H1 (cell line): ENCODE measurements at places on chromosomes 13 and 19. TPM values are rescaled to one million over a fixed set of nuclear protein-coding genes. Genes with fewer than 3 reads are reported as not detected.

- no peaks in the 10 kb centered on the region for H3K27me3 ChIP-seq
- no peak overlapping the region for H3K4me3 ChIP-seq
- no peak for DNase-seq
- H3K27ac ChIP-seq, result no peak overlapping the region
- peaks cover 3% of the 10 kb centered on the region; the same call in 1 of the 2 replicates for H3K4me1 ChIP-seq
Measured at GRCh38 chr19:47723581-47723940, 10.3 kb downstream of the EHD2 start.

- no peaks in the 10 kb centered on the region for H3K27me3 ChIP-seq
- H3K4me3 ChIP-seq, result no peak overlapping the region
Measured at GRCh38 chr19:51820831-51821446, 26.0 kb downstream of the FPR3 start.

DNA sequence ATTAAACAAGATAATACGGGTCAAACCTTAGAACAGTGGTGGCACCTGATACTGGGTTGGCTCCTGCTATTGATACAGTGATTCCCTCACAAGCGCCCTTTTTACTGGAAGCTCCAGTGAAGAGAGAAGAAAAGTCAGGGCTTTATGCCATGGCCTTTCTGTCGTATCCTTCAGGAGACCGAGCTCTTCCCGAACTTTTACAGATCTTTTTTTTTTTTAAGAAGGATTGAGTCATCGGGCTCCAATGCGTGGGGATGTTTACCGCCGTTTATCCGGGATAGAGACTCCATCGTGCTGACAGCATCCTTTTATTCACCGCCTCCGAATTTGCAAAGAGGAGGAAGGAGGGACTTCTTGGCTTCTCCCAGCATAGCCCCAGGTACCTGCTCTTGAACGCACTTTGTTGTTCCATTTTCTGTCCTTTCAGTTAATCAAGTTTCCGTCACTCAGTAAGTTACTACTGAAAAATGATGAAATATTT lies 574 bp downstream of the ZNF227 start:
- peak overlapping the region; percentile 93 for H3K4me3 ChIP-seq
- no peaks in the 10 kb centered on the region for H3K27me3 ChIP-seq
- H3K4me1 ChIP-seq, result no peaks in the 10 kb centered on the region
- peaks cover 2% of the 10 kb centered on the region; the same call in 1 of the 2 replicates for H3K36me3 ChIP-seq
- H3K27ac ChIP-seq, result peak overlapping the region; percentile 50; the same call in 1 of the 2 replicates
- no peak for DNase-seq

- H3K27ac ChIP-seq, result no peak overlapping the region
- no peak overlapping the region for H3K4me3 ChIP-seq
- no peaks in the 10 kb centered on the region for H3K27me3 ChIP-seq
- no peak for DNase-seq
- H3K36me3 ChIP-seq, result peaks cover 20% of the 10 kb centered on the region
Measured at GRCh38 chr19:34336781-34337271, 28.2 kb upstream of the GPI start.

- H3K27ac ChIP-seq, result no peak overlapping the region
- H3K27me3 ChIP-seq, result peaks cover 8% of the 10 kb centered on the region
- H3K36me3 ChIP-seq, result no peaks in the 10 kb centered on the region
- 0 out of 2 replicates have a peak, but pooled peaks cover 2% of the 10 kb centered on the region for H3K4me1 ChIP-seq
- DNase-seq, result no peak
- H3K4me3 ChIP-seq, result no peak overlapping the region
Measured at GRCh38 chr13:52160506-52160905, 1.1 kb upstream of the NEK3 start.

GRCh38 chr19:23286477-23286876 lies 36.3 kb upstream of the ZNF724 start:
- no peak overlapping the region for H3K27ac ChIP-seq
- no peaks in the 10 kb centered on the region for H3K4me1 ChIP-seq
- DNase-seq, result peak; percentile 50
- H3K36me3 ChIP-seq, result no peaks in the 10 kb centered on the region
- H3K27me3 ChIP-seq, result no peaks in the 10 kb centered on the region

GRCh38 chr13:51832471-51833152 lies 12.4 kb downstream of the TMEM272 start:
- H3K36me3 ChIP-seq, result no peaks in the 10 kb centered on the region
- no peaks in the 10 kb centered on the region for H3K27me3 ChIP-seq
- H3K4me1 ChIP-seq, result no peaks in the 10 kb centered on the region
- no peak overlapping the region for H3K4me3 ChIP-seq
- H3K27ac ChIP-seq, result no peak overlapping the region

GRCh38 chr19:33713194-33713593 lies 83.5 kb upstream of the KCTD15 start:
- no peak for DNase-seq
- H3K4me1 ChIP-seq, result peaks cover 1% of the 10 kb centered on the region; the same call in 1 of the 2 replicates
- no peak overlapping the region for H3K4me3 ChIP-seq
- no peaks in the 10 kb centered on the region for H3K36me3 ChIP-seq
- no peak overlapping the region for H3K27ac ChIP-seq

- H3K27ac ChIP-seq, result no peak overlapping the region
- H3K27me3 ChIP-seq, result peaks cover 1% of the 10 kb centered on the region; the same call in 1 of the 2 replicates
- H3K4me3 ChIP-seq, result no peak overlapping the region
- H3K4me1 ChIP-seq, result peaks cover 3% of the 10 kb centered on the region; the same call in 1 of the 2 replicates
Measured at GRCh38 chr19:7677669-7678311, 900 bp downstream of the MCEMP1 start.

DNA sequence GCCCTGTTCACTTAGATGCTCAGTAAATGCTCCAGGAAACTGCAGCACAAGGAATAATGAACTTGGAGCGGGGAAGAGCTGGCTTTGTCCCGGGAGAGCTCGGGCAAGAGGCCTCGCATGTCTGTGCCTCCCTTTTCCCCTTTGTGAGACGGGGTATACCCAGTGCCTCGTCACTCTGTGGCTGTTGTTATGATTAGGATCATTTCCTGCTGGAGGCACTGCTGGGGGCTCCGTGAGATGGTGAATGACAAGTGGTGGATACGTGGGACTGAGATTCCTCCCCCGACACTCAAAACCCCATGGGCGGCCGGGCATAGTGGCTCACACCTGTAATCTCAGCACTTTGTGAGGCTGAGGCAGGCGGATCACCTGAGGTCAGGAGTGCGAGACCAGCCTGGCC lies 1.1 kb upstream of the PLVAP start:
- H3K27ac ChIP-seq, result no peak overlapping the region
- H3K4me3 ChIP-seq, result no peak overlapping the region
- H3K4me1 ChIP-seq, result peaks cover 4% of the 10 kb centered on the region
- H3K27me3 ChIP-seq, result no peaks in the 10 kb centered on the region

- no peaks in the 10 kb centered on the region for H3K4me1 ChIP-seq
- H3K27ac ChIP-seq, result no peak overlapping the region
- no peak for DNase-seq
- H3K4me3 ChIP-seq, result no peak overlapping the region
- H3K27me3 ChIP-seq, result no peaks in the 10 kb centered on the region
Measured at GRCh38 chr19:47003611-47004465, 15.8 kb upstream of the NPAS1 start.

DNA sequence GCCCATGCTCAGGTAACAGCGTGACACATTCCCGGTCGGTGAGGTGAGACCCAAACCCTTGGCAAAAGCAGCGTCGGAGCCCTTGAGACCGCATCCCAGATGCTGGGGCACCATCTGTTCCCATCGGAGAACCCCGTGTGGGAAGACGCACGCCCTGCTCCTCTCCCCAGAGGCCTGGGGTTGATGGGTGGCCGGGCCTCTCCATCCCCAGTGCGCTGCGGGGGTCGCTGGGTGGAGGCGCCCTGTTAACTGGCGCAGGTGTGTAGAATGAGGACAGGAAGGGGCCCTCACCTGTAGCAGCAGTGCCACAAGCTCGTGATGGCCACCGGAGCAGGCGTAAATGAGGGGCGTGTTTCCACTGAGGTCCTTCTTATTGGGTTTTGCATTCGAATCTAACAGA lies 24.6 kb downstream of the PDCD5 start:
- no peak overlapping the region for H3K4me3 ChIP-seq
- no peaks in the 10 kb centered on the region for H3K4me1 ChIP-seq
- peaks cover 44% of the 10 kb centered on the region for H3K36me3 ChIP-seq

GRCh38 chr19:10299545-10300458 lies 9.8 kb downstream of the ZGLP1 start:
- DNase-seq, result no peak
- H3K27ac ChIP-seq, result no peak overlapping the region
- 0 out of 2 replicates have a peak, but pooled peaks cover 5% of the 10 kb centered on the region for H3K36me3 ChIP-seq

- H3K4me3 ChIP-seq, result no peak overlapping the region
- no peak for DNase-seq
- no peaks in the 10 kb centered on the region for H3K27me3 ChIP-seq
- no peaks in the 10 kb centered on the region for H3K36me3 ChIP-seq
- peaks cover 9% of the 10 kb centered on the region; the same call in 1 of the 2 replicates for H3K4me1 ChIP-seq
Measured at GRCh38 chr19:18494267-18494607, 27.6 kb downstream of the ELL start.

- H3K4me3 ChIP-seq, result no peak overlapping the region
- DNase-seq, result no peak
- H3K36me3 ChIP-seq, result no peaks in the 10 kb centered on the region
- no peak overlapping the region for H3K27ac ChIP-seq
- H3K27me3 ChIP-seq, result no peaks in the 10 kb centered on the region
- no peaks in the 10 kb centered on the region for H3K4me1 ChIP-seq
Measured at GRCh38 chr13:91904005-91904404, 505.6 kb downstream of the GPC5 start.

DNA sequence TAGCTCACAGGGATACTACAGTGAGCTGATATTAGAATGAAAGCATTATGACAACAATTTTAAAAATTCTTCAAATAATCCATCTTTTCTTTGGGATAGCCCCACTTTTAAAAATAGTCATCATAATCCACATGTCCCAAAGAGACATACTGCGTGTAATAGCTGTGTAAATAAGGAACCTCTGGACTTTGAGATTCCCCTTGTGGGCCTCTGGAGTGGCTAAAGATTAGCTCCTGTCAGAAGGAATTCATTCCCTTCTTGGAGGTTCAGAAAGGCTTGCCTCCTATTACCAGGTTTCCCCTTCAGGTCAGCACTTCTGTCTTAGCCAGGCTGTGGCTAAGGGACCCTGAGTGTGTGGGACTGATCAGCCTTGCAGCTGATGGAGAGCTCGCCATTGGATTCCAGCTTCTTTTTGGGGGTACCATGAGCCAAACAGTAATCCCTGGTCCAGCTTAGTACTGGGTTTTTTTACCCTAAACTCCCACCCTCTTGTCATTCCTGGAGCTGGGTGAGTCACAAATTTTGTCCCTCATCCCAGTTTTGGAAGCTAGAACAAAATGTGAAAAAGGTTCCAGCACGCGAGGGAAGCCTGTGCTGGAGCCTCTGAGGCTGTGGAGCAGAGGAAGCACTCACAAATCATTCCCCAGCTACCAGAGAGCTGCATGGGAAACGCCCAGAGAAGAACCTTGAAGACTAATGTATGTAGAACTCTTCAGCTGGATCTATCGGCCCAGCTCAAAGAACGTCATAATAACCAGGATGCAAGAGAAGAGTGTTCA lies 96.7 kb downstream of the RNASEH2B start:
- no peak overlapping the region for H3K27ac ChIP-seq
- no peak overlapping the region for H3K4me3 ChIP-seq
- no peaks in the 10 kb centered on the region for H3K36me3 ChIP-seq
- H3K4me1 ChIP-seq, result peaks cover 4% of the 10 kb centered on the region

DNA sequence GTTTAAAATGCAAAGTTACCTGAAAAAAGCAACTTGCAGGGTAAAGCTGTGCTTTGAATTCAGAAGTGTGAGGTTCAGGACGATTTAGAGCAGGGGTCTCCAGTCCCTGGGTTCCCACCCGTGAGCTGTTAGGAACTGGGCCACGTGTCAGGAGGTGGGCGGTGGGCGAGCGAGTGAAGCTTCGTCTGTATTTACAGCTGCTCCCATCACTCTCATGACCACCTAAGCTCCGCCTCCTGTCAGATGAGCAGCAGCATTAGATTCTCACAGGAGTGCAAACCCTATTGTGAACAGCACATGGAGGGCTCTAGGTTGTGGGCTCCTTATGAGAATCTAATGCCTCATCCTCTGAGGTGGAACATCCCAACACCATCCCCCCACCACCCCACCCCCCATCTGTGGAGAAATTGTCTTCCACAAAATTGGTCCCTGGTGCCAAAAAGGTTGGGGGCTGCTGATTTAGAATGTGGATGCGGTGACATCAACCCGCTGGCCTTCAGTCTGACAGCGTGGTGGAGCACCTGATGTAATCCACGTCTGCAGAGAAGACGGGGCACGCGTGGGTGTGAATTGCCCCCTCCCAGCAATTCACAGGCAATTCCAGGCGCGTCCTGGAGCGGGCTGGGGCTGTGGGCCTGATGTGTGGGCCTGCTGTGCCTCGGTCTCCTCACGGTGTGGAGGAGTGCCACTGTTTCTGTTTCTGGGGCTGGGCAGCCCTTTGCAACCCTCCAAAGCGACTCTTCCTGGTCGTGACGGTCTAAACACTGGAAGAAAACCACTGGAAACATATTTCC lies 214.0 kb upstream of the SOX1 start:
- no peaks in the 10 kb centered on the region for H3K36me3 ChIP-seq
- no peak overlapping the region for H3K4me3 ChIP-seq
- H3K4me1 ChIP-seq, result no peaks in the 10 kb centered on the region; the same call in 1 of the 2 replicates
- no peaks in the 10 kb centered on the region for H3K27me3 ChIP-seq

DNA sequence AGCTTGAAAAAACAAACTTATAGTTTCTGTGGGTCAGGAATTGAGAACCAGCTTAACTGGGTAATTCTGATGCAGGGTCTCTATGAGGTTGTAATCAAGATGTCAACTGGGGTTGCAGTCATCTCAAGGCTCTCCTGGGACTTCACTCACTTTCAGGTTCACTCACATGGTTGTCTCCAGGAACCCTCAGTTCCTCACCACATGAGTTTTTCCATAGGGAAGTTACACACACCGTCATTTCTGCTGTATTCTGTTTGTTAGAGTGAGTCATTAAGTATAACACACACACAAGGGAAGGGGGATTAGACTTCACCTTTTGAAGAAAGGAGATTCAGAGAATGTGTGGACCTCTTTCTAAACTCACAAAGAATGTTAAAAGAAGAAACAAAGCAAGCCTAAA lies 34.9 kb upstream of the MLNR start:
- no peak overlapping the region for H3K4me3 ChIP-seq
- H3K36me3 ChIP-seq, result peaks cover 37% of the 10 kb centered on the region
- H3K4me1 ChIP-seq, result peaks cover 6% of the 10 kb centered on the region; the same call in 1 of the 2 replicates
- no peaks in the 10 kb centered on the region for H3K27me3 ChIP-seq
- no peak overlapping the region for H3K27ac ChIP-seq

GRCh38 chr13:72104656-72105180 lies 237.7 kb upstream of the DACH1 start:
- H3K4me3 ChIP-seq, result no peak overlapping the region
- no peak overlapping the region for H3K27ac ChIP-seq
- H3K4me1 ChIP-seq, result peaks cover 6% of the 10 kb centered on the region
- no peaks in the 10 kb centered on the region for H3K36me3 ChIP-seq
- no peak for DNase-seq

GRCh38 chr19:42433503-42434260 lies 6.5 kb upstream of the LIPE start:
- H3K27me3 ChIP-seq, result no peaks in the 10 kb centered on the region
- H3K36me3 ChIP-seq, result no peaks in the 10 kb centered on the region
- no peak for DNase-seq
- no peak overlapping the region for H3K4me3 ChIP-seq
- H3K4me1 ChIP-seq, result no peaks in the 10 kb centered on the region
- H3K27ac ChIP-seq, result no peak overlapping the region

GRCh38 chr13:40401911-40402776 lies 264.3 kb downstream of the FOXO1 start:
- no peaks in the 10 kb centered on the region for H3K36me3 ChIP-seq
- H3K4me3 ChIP-seq, result no peak overlapping the region
- DNase-seq, result no peak
- H3K4me1 ChIP-seq, result peaks cover 6% of the 10 kb centered on the region

GRCh38 chr19:51320280-51320657 lies 8.8 kb downstream of the IGLON5 start:
- no peak for DNase-seq
- peaks cover 4% of the 10 kb centered on the region; the same call in 1 of the 2 replicates for H3K4me1 ChIP-seq
- no peaks in the 10 kb centered on the region for H3K36me3 ChIP-seq
- no peak overlapping the region for H3K27ac ChIP-seq

Gene USE1
- total RNA-seq, result 8.7 and 11.8 TPM in 2 replicates

Gene ANKRD10
- 201 and 218 TPM in 2 replicates for total RNA-seq

Gene MCEMP1
- total RNA-seq, result not detected in 2 replicates

Gene SMIM24
- 3.3 and 3.8 TPM in 2 replicates for total RNA-seq

Gene SLC7A10
- 3.2 and 3.7 TPM in 2 replicates for total RNA-seq

Gene IQCN
- total RNA-seq, result 0.31 and 1.0 TPM in 2 replicates

Gene KRTDAP
- total RNA-seq, result 0.69 and 1.0 TPM in 2 replicates

Gene ATP4B
- total RNA-seq, result not detected in 2 replicates

Gene ZNF439
- total RNA-seq, result 0.17 TPM in 1 of 2 replicates, not detected in the other
